PC-9 (cell line): ENCODE measurements at places on chromosomes 11 and 22. TPM values are rescaled to one million over a fixed set of nuclear protein-coding genes. Genes with fewer than 3 reads are reported as not detected.

Gene NARS2
- 22.4 and 25.1 TPM in 2 replicates for total RNA-seq

Gene LMO2
- total RNA-seq: 0.28 and 0.45 TPM in 2 replicates

Gene PHOX2A
- total RNA-seq: not detected in 2 replicates

Gene MIOX
- 1.4 and 1.5 TPM in 2 replicates for total RNA-seq

- DNase-seq: no peak
Observed at GRCh38 chr22:32776397-32776796, 25.1 kb upstream of the TIMP3 start.

DNA sequence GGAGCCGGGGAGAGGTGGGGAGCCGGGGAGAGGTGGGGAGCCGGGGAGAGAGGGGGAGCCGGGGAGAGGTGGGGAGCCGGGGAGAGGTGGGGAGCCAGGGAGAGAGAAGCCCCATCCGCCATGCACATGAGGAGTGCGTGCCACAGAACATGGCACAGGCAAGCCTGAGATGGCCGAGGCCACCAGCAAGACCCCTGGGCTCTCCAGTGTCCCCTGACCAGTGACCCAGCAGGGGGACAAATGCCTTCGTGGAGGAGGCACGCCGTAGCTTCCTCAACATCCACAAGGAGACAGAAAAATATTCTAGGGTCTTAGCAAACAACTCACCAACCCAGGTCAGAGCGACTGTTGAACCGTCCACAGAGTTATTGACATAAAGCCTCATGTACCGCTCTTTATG is 618.8 kb downstream of the TBC1D22A start:
- no peak for DNase-seq

Gene RNF26
- total RNA-seq: 55.0 and 64.3 TPM in 2 replicates

Gene OR51I1
- not detected in 2 replicates for total RNA-seq

- DNase-seq: no peak
Observed at GRCh38 chr11:18608376-18608775, 8.8 kb downstream of the MISFA start.

Gene FHIP1B
- 21.5 and 22.7 TPM in 2 replicates for total RNA-seq

GRCh38 chr11:11316651-11317230 is 36.3 kb downstream of the CSNK2A3 start:
- DNase-seq: no peak

Gene MYBPC3
- total RNA-seq: not detected in 2 replicates
